ENCODE measurements at places on chromosomes 1 and 21. TPM values are rescaled to one million over a fixed set of nuclear protein-coding genes. Genes with fewer than 3 reads are reported as not detected.

DNA sequence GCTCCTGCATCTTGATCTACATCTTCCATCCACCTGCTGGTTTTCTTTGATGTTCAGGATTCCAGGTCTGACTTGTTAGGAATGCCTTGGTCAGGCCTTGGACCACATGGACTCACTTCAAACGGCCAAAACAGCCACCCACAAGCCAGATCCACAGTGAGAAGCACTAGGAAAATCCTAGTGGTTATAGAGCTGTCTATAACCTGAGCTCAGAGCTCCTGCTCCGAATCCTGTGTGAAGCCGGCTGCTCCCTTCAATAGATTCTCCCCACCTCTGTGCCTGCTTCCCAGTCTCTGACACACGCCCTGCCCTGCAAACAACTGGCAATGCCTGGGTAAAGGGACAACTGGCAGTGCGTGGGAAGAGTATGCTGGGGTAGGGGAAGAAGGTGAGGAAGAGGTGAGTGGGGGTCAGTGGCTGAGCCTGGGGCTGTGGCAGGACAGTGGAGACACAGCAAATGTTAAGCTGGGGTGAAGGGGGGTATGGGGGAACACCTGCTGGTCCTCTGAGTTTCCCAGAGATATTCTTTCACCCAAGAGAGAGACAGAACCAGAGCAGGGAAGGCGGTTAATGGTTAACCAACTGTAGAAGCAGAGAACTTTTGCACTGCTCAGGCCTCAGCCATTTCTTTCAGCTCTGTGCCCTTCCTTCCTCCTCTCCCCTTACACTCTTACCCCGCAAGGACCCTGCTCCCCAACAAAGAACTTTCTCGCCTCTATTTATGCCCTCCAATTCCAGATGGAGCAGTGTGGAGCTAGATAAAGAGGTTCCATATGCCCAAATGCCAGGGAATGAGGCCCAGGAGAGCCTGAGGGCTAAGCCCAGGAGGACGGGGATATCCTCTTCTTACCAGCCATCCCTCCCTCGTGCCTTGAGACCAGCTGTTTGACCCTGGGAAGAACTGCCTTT, 4.5 kb downstream of the PLXNA2 start:
- H3K4me1 ChIP-seq: peaks cover 61% of the 10 kb centered on the region
- H3K4me3 ChIP-seq: peak overlapping the region; percentile 91
- no peaks in the 10 kb centered on the region for H3K36me3 ChIP-seq
- peaks cover 34% of the 10 kb centered on the region for H3K27me3 ChIP-seq
- H3K27ac ChIP-seq: no peak overlapping the region
- DNase-seq: no peak

- DNase-seq: no peak
- H3K36me3 ChIP-seq: peaks cover 21% of the 10 kb centered on the region
- H3K27me3 ChIP-seq: no peaks in the 10 kb centered on the region
- no peak overlapping the region for H3K4me3 ChIP-seq
- H3K27ac ChIP-seq: no peak overlapping the region
These were observed 191.7 kb downstream of the DISC1 start for GRCh38 chr1:231818337-231818736.

GRCh38 chr1:2609319-2610035, 22.9 kb downstream of the PRXL2B start:
- H3K27ac ChIP-seq: no peak overlapping the region
- no peaks in the 10 kb centered on the region for H3K36me3 ChIP-seq
- no peak for DNase-seq
- H3K4me3 ChIP-seq: no peak overlapping the region
- peaks cover 8% of the 10 kb centered on the region for H3K27me3 ChIP-seq

DNA sequence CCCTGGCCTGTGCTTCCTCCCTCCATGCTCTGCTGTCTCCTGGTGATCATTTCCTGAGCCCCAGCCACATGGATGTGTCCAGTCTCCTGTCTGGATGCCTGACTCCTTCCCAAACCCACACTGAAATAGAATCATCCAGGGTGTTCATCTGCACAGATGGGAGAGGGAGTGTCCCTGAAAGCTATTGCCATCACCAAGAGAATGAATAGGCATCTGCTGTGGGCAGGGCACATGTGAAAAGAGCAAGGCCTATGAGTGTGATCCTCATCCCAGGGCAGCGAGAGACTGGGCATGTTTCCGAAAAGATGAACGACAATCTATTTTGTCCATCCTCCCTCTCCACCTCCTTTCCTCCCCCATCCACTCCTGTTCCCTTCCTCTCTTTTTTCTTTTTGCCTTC, 5.0 kb downstream of the IGSF21 start:
- no peak overlapping the region for H3K27ac ChIP-seq
- no peaks in the 10 kb centered on the region for H3K36me3 ChIP-seq
- no peak for DNase-seq
- H3K4me3 ChIP-seq: no peak overlapping the region

DNA sequence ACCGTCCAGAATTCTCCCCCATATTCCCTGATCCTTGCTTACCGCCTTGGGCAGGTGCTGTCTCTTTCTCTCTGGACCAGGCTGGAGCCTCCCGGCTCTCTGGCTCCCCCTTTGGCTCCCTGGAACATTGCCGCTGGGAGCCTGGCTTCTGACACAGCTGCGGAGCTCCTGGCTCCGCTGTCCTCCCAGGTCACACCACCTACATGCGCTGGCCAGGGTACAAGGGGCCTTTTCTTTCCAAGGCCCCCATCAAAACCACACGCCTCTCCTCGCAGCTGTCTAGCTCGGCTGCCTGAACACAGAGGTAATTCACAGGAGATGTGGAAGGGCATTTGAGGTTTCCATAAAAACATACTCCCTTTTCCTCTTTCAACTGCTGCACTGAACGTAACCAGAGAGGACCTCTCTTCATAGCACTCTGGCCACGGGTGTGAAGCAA, 7.5 kb upstream of the ZNF648 start:
- no peak overlapping the region for H3K27ac ChIP-seq
- H3K4me1 ChIP-seq: peaks cover 9% of the 10 kb centered on the region
- no peaks in the 10 kb centered on the region for H3K27me3 ChIP-seq
- no peaks in the 10 kb centered on the region for H3K36me3 ChIP-seq

DNA sequence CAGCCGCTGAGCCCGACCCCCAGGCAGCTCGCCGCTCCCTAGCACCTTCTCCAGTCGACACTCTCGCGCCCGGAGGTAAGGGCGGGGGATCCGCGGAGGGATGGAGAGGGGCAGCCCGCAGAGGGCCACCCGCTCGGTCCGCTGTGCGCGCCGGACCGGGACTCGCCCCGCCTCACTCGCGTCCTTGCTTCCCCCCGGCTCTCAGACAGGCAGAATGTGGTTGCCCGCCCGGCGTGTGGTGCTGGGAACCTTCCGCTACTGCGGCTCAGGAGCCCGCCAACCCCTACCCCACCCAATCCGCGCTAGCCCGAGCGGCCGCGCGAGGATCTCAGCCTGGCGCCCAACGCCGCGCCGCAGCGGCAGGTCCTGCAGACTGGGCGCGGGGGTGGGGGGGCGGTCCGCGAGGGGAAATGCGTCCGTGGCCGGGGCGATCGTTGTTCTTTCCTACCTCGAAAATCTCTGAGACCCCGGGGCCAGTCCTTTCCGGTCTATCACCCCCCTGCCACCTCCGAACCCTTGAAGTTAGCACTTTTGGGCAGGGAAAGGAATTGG, 404 bp downstream of the LRRC8C start:
- DNase-seq: peak; percentile 44
- H3K4me1 ChIP-seq: peaks cover 24% of the 10 kb centered on the region
- no peak overlapping the region for H3K27ac ChIP-seq

GRCh38 chr1:226688056-226688748, 50.9 kb downstream of the ITPKB start:
- peaks cover 20% of the 10 kb centered on the region for H3K4me1 ChIP-seq
- H3K4me3 ChIP-seq: no peak overlapping the region
- no peaks in the 10 kb centered on the region for H3K36me3 ChIP-seq
- H3K27me3 ChIP-seq: no peaks in the 10 kb centered on the region

DNA sequence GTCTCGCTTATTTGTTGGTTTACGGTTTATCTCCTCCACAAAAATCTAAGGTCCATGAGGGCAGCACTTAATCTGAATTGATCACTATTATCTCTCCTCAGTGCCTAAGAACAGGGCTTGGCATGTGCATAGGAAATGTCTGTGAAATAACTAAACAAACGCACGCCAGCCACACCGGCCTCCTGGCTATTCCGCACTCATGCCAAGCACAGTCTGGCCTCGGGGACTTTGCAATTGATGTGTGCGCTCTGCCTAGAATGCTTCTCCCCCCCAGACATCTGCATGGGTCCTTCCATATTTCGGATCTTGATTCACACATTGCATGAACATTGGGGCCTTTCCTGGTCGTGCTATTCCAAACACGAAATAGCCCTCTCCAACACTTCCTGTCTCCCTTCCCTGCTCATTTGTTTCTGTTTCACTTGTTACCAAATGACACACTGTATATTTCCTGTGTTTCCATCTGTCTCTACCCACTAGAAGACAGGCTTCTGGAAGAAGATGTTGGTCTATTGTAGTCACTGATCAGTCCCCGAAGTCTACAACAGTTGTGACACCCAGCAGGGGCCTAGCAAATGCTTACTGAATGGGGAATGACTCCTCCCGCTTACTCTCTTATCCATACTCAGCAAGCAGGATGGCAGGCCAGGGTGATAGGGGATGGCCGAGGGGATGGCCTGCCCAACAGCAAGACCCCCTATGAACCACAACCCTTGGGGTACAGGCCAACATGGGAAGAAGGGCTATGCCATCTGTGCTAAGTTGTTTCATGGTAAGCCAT, 93.9 kb downstream of the GLIS1 start:
- H3K36me3 ChIP-seq: no peaks in the 10 kb centered on the region
- H3K4me1 ChIP-seq: peaks cover 6% of the 10 kb centered on the region

DNA sequence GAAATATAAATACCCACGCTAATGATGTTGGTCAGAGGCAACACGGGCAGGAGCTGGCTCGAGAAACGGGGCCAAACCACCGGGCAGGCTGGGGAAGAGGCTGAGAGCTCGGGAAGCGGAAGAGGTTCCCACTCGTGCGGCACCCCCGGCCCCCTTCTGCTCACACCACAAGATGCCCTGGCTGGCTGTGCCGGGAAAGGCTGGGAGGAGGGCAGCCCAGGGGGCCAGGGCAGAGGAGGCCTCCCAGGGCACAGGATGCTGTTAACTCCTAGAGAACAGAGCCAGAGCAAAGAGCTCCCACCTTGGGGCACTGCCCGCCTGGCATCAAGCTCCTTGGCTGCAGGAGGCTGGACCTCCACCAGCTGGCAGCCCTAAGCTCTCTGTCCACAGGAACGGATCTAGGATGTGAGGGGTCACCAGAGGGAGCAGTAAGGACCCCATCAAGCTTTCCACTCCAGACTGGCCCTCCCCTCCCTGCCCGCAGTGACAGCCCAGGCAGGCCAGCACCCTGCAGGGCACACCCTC, 44.8 kb downstream of the CASZ1 start:
- H3K36me3 ChIP-seq: no peaks in the 10 kb centered on the region
- H3K27me3 ChIP-seq: peaks cover 38% of the 10 kb centered on the region
- H3K4me3 ChIP-seq: no peak overlapping the region
- H3K4me1 ChIP-seq: no peaks in the 10 kb centered on the region
- H3K27ac ChIP-seq: no peak overlapping the region
- no peak for DNase-seq

The DNM3 gene
- 3.9 TPM for total RNA-seq

The CELA3A gene
- not detected for total RNA-seq

The CRP gene
- not detected for total RNA-seq

The COL11A1 gene
- total RNA-seq: 25.1 TPM

The CCDC27 gene
- not detected for total RNA-seq

The ANP32E gene
- 110 TPM for total RNA-seq
